ENCODE measurements at places on chromosomes 12 and 14.

DNA sequence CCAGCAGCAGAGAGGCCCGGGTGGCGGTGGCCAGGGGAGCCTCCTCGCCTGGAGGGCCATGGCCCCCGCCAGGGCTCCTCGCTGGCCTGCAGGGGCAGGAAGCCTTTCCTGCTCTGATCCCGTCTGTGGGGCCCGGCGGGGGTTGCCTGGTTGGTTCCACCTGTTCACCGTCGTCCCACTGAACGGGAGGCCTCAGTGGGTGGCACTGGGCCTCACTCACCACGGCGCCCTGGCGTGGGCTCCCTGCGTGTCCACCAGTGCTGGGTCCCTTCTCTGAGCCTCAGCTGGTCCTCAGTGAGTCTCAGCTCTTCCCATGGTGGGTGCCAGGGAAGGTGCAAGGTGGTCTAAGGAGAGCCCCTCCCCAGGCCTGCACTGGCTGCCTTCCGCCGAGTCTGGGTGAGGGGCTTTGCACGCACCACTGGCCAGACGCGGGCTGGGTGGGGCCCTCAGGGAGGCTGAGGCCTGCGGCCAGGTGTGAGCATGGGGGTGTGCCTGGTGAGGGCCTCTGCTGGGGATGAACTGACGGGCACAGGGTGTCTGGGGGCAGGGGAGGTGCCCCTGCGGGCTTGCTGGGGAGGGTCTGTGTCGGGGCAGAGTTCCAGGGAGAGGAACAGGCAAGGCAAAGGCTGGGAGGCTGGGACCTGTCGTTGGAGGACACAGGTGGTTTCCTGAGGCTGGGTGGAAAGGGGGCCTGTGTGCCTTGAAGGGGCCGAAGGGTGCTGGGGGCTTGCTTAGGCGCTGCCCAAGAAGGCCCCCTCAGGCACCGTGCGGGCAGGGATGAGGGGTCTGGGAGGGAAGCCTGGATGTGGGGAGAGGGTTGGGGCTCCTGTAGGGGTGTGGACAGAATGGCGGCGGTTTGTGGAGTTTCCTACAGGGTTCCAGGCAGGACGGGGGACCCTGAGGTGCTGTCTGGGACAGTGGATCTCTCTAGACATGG lies 339.8 kb downstream of the TMEM121 start:
- DNase-seq, result no peak

- DNase-seq, result no peak
Observed at GRCh38 chr12:42260518-42260917, 22.5 kb upstream of the YAF2 start.

GRCh38 chr14:66131111-66131510 lies 355.1 kb upstream of the CCDC196 start:
- DNase-seq, result no peak

DNA sequence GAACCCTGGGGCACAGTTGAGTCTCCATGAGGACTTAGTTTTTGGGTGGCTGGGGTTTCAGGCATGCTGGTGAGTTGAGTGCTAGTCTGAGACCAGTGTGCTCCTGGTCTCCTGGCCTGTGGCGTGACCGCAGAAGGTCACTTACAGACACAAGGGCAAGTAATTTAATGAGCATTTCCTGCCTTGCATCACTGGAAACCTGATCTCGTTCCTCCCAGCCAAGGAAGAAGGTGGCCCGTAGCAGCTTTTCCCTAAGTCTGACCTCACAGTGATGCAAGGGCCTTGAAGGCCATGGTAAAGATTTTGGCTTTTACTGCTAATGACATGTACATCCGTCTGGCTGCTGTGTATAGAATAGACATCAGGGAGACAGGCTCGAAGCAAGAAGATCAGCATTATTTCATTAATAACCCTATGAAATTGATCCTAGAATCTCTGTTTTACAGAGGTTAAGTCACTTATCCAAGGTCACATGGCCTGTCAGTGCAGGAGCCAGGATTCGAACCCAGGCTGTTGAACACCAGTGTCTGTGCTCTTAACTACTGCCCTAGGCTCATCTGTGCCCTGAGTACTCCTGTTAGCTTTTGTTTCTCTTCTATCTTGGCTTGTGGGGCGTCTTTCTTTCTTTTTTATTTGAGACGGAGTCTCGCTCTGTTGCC lies 4.6 kb downstream of the TMEM120B start:
- no peak for DNase-seq

DNA sequence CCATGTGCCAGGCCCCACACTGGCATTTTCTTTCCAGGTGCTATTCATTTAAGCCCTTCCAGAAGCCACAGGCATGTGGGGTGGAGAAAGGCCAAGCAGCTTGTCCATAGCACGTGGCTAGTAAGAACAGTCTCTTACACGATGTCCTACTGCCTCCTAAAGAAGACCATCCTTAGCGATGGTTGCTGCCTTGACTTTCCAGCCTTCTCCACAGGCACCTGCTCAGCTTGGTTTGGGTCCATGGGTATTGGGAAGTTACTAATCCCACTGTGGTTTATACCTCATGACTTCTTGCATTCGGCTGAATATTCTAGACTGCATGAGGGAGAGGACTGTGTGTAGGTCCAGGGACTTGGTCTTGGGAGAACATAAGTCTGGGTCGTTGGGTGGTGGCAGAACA lies 49.2 kb downstream of the NINJ2 start:
- no peak for DNase-seq

DNA sequence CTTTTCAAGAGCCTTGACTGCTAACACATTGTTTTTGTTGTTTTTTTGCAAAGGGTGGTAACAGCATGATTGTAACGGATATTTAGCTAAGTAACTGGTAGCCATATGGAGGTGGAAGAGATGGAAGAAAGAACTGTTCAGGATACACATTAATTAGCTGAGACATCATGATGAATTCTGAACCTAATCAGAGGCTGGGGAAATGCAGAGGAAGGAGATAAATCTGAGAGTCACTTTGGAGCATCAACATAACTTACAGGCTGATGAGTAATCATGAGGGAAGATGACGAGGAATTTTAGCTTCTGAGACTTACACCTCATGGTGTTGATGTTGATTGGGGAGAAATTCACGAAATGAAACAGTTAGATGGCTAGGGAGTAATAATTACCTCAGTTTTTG lies 62.3 kb downstream of the NIN start:
- no peak for DNase-seq

DNA sequence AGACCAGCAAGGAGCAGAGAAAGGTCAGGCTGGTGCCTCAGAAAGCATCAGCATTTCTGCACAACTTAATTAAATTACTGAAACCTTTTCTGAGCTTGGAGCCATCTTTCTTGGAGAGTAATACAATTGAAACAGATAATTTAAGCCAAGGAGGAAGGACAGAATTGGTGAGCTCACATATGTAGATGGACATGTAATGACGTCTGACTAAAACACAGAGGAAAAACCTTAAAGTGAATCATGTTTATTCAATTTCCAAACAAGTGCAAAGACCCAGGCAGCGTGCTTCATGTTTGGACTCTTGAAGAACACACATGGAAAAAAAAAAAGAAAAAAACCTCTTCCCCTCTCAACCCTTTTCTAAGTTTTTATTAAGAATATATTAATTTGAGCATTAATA lies 19.0 kb downstream of the SUSD6 start:
- no peak for DNase-seq

Measured in activated CD4-positive, alpha-beta T cell treated with anti-CD3 and anti-CD28 coated beads, Interleukin-2, amount 50 U/mL, for 1 hour (primary cell).